CD4-positive, CD25-positive, alpha-beta regulatory T cell (primary cell): ENCODE measurements at places on chromosomes 2 and 18. TPM values are rescaled to one million over a fixed set of nuclear protein-coding genes. Genes with fewer than 3 reads are reported as not detected.

UPP2 gene
- not detected for total RNA-seq

DNA sequence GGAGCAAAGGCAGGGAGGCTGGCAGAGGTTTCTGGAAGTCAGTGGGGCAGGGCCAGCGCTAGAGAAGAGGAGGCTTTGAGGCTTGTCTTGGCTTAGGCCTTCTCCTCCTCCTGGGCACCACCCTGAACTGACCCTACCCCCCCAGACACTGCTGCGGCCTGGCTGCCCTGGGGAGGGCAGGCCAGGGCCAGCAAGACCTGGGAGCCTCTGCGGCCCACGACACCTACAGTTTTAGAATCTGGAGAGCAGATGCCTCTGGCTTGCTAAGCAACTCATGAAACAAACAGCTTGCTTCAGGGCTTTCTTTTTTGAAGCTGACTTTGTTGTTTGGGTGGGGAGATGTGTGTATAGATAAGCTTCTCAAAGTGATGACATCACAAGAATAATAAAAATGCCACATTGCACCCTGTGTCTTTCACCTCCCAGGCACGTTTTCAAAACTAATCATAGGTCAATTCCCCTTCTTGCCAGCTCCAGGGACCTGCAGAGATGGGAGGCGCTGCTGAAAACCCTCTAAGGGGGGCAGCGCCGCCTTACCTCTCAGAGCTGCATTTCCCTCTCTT, 46.2 kb upstream of the SMAD7 start:
- H3K36me3 ChIP-seq = no peaks in the 10 kb centered on the region
- no peaks in the 10 kb centered on the region for H3K27me3 ChIP-seq
- H3K27ac ChIP-seq = peak overlapping the region; percentile 57
- DNase-seq = peak; percentile 17
- H3K4me3 ChIP-seq = no peak overlapping the region
- peaks cover 13% of the 10 kb centered on the region for H3K4me1 ChIP-seq

COL5A2 gene
- 0.22 TPM for total RNA-seq

KCNJ3 gene
- total RNA-seq = not detected

DNA sequence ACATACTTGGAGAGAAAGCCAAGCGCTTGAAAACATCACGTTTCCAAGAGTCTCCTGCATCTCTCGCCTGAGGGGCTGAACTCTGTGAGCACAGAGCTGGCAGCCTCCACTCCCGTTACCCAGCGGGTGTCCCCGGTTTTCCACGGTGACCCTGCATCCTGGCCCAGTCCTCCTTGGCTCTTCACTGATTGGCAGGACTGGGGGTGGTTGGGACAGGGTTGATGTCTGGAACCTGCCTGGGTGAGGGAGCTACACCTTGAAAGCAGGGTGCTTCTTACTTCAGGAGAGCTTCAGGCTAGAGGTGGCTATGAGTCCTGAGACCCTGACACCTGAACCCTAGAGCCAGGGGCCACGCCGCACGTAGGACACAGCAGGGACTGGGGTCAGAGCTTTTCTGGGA, 234.1 kb downstream of the DYSF start:
- no peaks in the 10 kb centered on the region for H3K4me1 ChIP-seq
- DNase-seq = no peak
- no peak overlapping the region for H3K27ac ChIP-seq
- no peaks in the 10 kb centered on the region for H3K27me3 ChIP-seq

DNA sequence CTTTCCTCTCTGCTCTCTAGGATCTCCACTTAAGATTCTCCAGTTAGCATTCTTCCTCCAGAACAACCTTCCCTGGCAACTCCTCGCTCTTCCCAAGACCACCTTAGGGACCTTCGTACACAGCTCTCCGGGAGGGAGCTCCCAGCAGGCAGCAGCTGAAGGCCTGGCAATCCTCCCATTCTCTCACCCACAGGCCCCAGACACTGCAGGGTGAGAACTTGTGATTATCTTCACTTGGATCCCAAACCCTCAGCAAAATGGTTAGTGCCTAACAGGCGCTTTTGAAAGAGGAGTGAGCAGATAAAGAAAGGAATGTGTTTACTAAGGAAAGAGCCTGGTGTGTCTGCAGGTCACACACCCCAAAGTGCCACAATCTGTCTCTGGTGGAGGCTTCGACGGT, 83.8 kb upstream of the SNTG2 start:
- no peak for DNase-seq
- H3K4me3 ChIP-seq = no peak overlapping the region
- no peak overlapping the region for H3K27ac ChIP-seq
- no peaks in the 10 kb centered on the region for H3K27me3 ChIP-seq
- H3K36me3 ChIP-seq = no peaks in the 10 kb centered on the region

- peaks cover 8% of the 10 kb centered on the region for H3K4me1 ChIP-seq
- no peaks in the 10 kb centered on the region for H3K36me3 ChIP-seq
These were observed 96.3 kb upstream of the ASB18 start for GRCh38 chr2:236360496-236360895.

DNA sequence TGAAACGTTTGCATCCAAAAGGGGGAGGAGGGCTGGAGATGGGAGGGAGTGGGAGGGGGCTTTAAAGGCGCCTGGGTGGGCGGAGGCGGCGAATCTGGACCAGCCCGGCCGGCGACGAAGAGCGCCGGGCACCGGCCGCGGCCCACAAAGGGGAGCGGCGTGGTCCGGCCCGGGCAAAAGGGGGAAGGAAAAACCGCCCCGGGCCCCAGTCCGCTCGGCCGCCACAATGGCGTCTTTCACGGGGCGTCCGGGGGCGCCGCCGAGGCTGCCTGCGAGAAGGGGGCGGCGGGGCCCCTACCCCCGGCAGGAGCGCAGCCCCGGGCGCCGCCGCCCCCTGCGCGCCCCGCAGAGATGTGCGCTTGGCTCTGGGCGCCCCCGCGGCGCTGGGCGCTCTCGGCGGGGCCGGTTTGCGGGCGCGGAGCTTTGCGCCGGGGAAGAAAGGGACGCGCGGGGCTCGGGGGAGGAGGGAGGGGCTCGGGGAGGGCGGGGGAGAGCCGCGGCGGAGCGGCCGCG, 108.1 kb upstream of the KCTD1 start:
- no peak overlapping the region for H3K4me3 ChIP-seq
- H3K27ac ChIP-seq = no peak overlapping the region
- H3K4me1 ChIP-seq = no peaks in the 10 kb centered on the region

- no peaks in the 10 kb centered on the region for H3K36me3 ChIP-seq
- H3K27me3 ChIP-seq = no peaks in the 10 kb centered on the region
These were observed 84.8 kb upstream of the GATA6 start for GRCh38 chr18:22084547-22084946.

DNA sequence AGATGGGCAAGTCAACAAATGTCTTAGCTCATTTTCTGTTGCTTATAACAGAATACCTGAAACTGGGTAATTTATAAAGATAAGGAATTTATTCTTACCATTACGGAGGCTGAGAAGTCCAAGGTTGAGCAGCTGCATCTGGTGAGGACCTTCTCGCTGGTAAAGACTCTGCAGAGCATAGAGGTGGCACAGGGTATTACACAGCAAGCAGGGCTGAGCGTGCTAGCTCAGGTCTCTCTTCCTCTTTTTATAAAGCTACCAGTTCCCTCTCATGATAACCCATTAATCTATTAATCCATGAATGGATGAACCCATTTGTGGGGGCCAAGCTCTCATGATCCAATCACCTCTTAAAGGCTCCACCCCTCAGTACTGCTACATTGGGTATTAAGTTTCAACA, 109.1 kb downstream of the CDK15 start:
- no peak overlapping the region for H3K4me3 ChIP-seq
- no peaks in the 10 kb centered on the region for H3K27me3 ChIP-seq
- H3K4me1 ChIP-seq = no peaks in the 10 kb centered on the region

- no peak for DNase-seq
- no peaks in the 10 kb centered on the region for H3K27me3 ChIP-seq
- no peaks in the 10 kb centered on the region for H3K4me1 ChIP-seq
- no peak overlapping the region for H3K27ac ChIP-seq
These were observed 724.5 kb downstream of the EPHA4 start for GRCh38 chr2:220847589-220847988.

COL4A4 gene
- total RNA-seq = not detected
